CD4-positive, alpha-beta T cell treated with Interleukin-15 for 1 hour (primary cell): ENCODE measurements at places on chromosomes 1 and 21.

DNA sequence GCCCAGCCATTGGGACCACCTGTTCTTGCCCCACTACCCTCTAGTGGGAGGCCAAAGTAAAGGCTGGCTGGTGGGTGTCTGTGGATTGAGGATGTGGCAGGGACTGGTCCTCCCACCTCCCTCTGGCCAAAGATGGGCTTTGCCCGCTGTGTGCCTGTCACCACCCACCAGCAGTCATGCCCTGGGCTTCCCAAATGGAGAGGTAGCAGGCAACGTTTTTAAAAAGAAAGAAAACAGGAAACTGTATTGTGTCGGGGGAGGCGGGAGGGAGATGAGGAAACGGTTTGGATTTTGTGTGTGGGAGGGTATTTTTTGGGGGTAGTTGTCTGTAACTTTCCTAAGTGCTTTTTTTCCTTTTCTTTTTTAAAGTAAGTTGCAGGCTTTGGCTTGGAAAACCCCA, 30.1 kb downstream of the SZRD1 start:
- no peak for DNase-seq

- no peak for DNase-seq
These were observed 14.7 kb downstream of the LYPLAL1 start for GRCh38 chr1:219188331-219188803.

- no peak for DNase-seq
These were observed 71.7 kb downstream of the SETD4 start for GRCh38 chr21:35988416-35989137.

GRCh38 chr1:16385659-16386453, 18.8 kb downstream of the SZRD1 start:
- no peak for DNase-seq

DNA sequence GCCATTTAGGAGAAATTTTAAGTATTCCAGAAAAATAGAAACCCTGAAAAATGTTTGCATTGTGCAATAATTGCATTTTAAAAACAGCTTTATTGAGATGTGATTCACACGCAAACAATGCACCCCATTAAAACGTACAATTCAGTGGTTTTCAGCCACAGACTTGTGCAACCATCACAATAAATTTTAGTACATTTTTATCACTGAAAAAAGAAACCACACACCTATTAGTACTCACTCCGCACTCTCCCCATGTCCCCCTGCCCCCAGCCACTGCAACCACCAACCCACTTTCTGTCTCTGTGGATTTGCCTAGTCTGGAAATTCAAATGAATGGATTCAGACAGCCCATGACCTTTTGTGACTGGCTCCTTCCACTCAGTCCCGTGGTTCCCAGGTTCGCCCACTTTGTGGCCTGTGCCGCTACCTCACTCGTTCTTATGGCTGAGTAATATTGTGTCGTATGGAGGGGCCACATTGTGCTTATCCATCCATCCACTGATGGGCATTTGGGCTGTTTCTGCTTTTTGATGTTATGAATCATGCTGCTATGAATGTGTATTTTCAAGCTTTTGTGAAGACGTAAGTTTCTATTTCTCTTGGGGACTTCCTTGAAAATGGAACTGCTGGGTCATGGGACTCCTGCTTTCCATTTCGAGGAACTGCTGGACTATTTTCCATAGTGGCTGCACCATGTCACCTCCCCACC, 147.7 kb upstream of the ARHGEF16 start:
- DNase-seq: no peak

GRCh38 chr1:115258302-115258866, 79.7 kb downstream of the NGF start:
- DNase-seq: no peak

DNA sequence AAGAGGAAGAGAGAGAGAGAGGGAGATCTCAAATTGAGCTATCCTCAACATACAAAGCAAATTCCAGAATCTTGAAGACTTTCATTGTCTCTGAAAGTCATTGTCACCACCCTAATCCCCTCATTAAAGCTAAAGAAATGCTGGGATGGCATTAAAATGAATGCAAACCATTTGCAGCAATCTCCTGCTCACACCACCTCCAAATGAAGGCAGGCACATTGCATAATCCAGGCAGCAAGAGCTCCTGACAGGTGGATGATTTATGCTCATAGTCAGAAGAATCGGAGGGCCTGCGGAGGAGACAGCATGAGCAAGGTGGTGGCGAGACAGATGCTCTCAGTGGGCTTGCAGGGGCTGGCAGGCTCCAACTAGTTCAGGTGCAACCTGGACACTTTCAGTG, 90.2 kb downstream of the ESRRG start:
- no peak for DNase-seq

DNA sequence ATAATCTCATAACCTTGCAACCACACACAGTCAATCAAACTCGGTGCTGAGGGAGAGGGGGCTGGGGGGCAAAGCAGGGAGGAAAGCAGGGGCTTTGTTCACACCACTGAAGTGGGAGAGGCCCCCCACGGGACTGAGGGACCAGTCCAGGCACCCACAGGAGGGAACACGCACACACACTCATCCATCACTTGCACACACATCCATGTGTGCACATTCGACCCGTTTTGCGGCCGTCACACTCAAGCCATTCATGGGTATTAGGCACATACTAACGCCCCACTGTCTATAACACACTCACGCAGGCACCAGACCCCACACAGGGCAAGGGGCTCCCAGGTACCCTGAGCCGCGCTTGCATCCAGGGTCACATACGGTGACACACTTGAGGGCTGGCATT, 14.0 kb downstream of the EFNA3 start:
- no peak for DNase-seq

- no peak for DNase-seq
These were observed 10.1 kb downstream of the ZC3H12A start for GRCh38 chr1:37484325-37485051.

DNA sequence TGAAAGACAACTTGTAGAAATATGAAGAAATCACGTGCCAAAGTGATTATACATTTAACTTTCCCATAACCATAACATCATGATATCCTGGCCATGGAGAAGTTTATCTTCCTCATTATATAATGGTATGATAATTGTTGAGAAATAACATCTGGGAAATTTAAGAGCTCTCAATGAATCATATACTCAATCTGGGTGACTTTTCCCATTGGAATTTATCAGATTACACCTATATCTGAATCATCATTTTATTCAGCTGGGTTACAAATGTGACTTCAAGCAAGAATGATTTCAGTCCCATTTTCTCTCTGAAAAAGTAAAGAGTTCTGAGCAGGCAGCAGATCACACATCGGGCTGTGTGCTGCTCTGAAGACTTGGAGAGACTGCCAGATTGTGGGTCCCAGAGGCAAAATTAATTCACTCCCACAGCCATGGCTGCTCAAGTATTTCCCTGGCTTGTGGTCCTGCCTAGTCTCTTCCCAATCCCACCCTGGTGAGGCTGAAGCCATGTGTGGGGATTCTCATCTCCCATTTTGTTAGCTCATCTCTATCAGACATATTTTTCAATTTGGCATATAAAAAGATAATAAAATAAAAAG, 278.0 kb downstream of the MRPL39 start:
- DNase-seq: no peak

DNA sequence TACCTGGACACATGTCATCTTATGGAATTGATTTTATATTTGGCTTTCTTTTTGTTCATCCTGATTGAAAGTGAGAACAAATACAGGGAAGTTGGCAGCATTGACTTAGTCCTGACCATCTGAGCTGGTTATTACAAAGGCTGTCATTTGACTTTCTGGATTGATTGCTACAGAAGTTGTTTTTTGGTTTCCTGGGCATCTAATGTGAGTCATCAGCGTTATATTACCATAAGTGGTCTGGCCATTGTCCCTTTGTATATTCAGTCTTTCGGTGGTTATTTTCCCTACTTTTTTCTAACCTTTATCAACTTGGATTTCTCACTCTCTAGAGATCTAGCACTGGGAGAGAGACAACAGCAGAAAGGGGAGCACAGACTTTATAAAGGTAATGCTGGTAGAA, 1646.5 kb downstream of the MRPL39 start:
- DNase-seq: no peak

DNA sequence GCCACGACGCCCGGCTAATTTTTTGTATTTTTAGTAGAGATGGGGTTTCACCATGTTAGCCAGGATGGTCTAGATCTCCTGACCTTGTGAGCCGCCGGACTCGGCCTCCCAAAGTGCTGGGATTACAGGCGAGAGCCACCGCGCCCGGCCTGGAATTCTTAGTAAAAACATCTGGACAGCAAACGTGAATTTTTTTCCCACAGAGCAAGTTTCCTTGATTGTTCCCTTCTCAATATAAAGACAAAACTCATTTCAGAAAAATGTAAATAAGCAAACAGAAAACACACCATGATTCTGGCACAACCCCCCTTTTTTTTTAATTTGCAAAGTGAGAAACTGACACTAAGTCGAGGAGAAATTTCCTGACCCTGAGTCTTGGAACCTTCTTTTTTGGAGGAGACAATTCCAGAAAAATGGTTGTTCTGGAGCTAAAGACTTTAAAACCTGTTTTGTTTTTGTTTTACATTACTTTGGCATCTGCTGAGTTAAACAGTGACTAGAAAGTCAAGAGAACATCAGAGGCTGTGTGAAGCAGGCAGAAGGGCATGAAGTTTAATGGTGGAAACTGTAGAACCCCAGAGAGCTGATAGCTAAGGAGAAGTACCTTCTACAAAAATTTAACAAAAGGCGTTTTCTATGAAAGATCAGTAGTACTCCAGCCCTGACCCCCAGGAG, 10.3 kb upstream of the HMGCS2 start:
- no peak for DNase-seq
